ENCODE measurements at places on chromosomes 12 and 14. TPM values are rescaled to one million over a fixed set of nuclear protein-coding genes. Genes with fewer than 3 reads are reported as not detected.

TMEM119 gene
- total RNA-seq, result 0.47 TPM

KRT71 gene
- total RNA-seq, result not detected

RPS6KL1 gene
- total RNA-seq, result 9.6 TPM

CLEC14A gene
- total RNA-seq, result not detected

- DNase-seq, result peak; percentile 82
Measured at GRCh38 chr12:108611884-108612415, 14.1 kb upstream of the TMEM119 start.

DNA sequence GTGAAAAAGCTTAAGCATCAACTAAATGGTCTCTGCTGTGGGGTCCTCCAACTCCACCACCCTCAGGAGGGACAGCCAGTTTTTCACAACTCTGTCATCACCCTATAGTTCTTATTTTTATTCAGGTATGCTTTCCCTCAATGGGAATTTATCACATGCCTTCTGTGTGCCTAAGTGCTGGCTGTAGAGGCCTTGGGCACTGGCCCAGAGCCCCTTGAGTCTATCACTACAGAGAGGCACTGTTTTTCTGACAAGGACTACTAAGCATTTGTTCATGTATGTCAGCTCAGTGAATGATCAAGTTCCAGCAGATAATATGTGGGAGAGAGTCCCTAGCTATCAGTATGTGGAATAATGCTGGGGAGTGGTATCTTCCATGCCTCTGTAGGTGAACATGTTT, 463.9 kb downstream of the NPAS3 start:
- DNase-seq, result no peak

DNA sequence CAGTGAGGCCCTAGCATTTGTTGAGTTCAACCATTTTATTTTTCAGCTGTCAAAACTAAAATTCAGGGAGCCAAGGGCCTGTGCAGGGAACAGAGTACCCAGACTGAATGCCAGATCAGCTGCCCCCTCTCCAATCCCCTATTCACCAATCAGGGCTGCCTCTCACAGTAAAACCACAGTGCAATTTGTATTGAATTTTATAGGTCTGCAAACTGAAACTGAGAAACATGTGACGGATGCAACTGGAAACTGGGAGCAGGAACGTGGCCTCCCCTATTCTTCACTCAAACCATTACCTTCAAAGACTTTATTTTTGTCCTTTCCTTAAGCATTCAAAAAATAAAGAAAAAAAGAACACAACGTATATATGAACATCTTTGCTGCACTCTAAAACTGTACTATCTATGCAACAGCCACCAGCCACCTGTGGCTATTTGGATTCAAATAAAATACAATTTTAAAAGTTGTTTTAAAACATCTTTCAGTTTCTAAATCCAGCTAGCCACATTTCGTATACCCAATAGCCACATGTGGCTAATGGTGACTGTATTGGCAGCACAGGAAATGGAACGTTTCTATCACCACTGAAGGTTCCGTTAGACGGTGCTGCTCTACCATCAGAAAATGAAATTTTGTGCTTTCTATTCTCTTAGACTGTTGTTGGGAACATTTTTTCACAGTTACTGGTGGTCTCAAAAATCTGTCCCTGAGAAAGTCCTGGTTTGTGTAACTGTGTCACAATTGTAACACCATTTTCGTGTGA, 371.3 kb upstream of the FAR2 start:
- DNase-seq, result no peak

GRCh38 chr14:51650716-51651387, 858 bp upstream of the FRMD6 start:
- no peak for DNase-seq

DNA sequence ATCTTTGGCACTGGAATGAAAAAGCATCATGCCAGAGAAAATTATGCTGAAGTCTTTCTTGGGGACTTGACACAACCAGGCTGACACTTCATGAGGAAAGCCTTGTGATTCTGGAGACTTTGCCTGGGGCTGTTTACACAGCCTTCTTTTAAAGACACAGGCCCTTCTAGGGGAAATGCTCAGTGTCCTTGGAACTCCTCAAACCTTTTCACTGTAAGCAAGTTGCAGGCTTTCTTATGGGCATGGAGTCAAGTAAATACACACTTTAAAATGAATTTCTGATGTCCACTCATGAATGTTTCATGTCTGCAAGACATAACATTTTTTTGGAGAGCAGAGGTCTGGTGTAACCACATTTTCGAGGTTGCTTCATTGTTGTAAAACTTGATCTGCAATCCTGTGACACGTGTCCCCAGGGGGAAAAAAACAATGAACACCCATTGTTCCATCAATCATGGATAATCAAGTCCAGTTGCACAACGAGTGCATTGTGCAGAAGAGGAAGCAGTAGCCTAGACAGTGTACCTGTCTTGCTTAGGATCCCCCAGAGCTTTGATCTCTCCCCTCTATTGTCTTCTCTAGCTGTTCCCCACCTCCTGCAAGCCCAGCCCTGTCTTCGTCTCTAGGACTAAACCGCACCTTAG, 155.1 kb upstream of the PRICKLE1 start:
- DNase-seq, result no peak

DNA sequence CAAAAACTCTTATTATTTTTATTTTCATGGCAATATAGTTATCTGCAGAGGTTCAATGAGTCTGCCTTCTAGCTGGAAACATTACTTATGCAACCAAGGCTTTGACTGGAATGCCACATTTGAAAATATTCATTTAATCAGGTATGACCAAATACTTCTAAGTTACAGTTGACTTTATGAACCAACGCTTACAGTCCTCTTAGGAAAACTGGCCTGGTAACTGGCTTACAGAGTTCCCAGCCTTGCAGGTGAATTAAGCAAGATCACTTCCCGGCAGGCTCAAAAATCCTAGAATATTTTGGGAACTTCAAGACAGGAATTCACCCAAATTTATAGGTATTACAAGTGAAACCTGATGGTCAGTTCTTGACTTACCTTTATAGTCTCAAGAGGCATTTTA, 12.3 kb downstream of the LRP6 start:
- no peak for DNase-seq

DNA sequence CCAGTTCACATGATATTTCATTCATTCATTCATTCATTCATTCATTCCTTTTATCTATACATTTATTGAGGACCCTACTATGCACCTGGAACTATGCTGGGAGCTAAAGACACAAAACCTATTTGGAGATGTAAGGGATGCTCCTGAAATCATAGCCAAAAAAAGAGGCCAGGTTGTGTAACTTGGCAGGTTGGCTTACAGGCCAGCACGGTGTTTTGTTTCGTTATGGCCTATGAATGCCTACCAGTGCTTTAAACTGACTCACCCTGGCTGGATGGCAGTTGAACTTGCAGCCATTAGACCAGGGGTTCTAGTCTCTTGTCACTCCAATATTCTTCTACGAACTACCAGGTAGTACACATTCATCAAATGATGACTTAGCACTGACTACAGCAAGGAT, 15.7 kb downstream of the MAP3K9 start:
- no peak for DNase-seq

DNA sequence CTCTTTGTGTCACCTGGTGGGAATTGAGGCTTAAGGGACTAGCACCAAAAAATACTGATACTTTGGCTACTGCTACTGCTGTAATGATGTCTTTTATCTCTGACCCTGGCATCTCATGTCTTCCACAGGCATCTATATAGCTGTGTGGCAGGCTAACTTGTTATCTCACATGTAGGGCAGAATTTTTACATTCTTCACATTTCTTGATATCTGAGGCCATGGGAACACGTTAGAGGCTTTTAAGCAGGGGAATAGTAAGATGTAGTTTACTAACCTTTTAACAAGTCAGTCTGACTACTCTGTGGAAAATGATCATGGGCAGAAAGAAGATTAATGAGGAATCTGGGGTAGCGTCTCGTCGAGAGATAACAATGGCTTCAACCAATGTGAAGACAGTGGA, 498.4 kb downstream of the PCNX1 start:
- no peak for DNase-seq

DNA sequence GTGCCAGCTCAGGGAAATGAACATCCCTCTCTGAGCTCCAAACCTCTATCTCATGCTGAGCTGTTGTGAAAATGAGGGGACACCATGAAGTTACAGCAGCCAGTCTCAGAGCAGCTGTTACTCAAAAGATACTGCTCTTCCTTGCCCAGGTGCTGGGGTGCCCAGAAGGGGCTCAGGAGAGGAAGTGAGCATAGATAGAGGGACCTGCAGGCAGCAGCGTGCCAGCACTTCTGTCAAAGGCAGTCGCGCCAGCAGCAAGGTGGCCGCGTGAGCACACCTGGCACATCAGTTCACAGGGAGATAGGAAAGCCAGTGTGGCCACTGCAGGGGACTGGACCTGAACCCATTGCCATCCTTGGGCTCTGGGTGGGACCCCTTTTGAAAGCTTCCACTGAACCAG, 27.8 kb downstream of the C14orf132 start:
- DNase-seq, result no peak

DNA sequence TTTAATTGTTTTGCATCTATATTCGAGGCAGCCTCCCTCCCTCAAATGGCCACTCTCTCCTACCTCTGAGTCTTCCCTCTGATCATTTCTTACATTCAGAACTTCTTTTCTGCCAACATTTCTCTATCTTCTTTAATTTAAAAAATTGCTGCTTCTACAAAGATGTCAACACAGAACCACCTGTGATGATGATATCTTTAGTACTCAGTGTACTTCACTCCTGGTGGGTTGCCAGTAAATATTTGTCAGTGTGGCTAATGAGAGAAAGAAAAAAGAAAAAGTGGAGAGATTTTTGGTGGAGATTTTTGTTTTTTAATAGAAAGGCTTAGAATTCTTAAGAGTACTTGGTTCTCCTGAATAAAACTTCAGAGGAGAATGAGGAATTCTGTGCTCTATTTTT, 8.1 kb downstream of the RIC8B start:
- DNase-seq, result no peak

Data from activated CD4-positive, alpha-beta T cell treated with anti-CD3 and anti-CD28 coated beads, Interleukin-2, amount 10 ng/mL, durations not matched to agents 24 days and 14 days (primary cell).